ENCODE measurements at places on chromosomes 13 and 19.

DNA sequence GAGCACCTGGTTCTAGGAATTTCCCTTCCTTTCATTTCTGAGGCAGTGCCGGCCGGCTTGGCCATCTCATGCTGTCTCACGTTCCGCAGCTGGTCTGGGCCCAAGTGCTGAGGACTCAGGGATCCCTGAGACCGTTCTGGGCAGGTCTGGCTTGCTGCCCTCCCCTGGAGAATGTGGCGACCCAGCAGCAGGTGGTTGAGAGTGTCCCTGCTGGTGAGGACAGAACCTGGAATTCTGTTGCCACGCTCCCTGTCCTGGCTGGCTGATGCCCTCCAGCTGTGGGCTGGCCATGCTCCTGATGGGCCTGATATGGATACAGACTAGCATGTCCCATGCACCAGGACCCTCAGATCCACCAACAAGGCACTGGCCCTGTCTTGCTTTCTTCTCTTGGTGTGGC, 114.0 kb upstream of the C1QTNF9B start:
- DNase-seq: no peak

GRCh38 chr13:46953941-46954340, 57.1 kb upstream of the HTR2A start:
- no peak for DNase-seq

DNA sequence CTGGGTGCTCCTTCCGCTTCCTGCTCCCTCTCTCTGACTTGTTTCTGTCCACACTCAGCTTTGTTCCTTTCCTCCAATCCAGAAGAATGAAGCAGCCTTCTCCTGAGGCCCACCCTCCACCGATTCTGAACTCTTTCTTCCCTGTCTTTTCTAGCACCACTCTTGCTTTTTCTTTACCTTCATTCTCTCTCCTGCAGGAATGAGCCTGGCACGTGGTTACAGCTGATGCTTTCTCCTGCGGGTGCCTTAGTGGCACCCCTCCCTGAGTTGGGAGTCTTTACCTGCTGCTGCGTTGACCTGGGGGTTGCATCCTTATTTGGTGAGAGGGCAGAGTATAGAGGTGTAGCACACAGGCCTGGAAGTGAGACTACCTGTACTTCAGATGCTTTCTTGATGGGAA, 6.2 kb downstream of the UBAC2 start:
- no peak for DNase-seq

DNA sequence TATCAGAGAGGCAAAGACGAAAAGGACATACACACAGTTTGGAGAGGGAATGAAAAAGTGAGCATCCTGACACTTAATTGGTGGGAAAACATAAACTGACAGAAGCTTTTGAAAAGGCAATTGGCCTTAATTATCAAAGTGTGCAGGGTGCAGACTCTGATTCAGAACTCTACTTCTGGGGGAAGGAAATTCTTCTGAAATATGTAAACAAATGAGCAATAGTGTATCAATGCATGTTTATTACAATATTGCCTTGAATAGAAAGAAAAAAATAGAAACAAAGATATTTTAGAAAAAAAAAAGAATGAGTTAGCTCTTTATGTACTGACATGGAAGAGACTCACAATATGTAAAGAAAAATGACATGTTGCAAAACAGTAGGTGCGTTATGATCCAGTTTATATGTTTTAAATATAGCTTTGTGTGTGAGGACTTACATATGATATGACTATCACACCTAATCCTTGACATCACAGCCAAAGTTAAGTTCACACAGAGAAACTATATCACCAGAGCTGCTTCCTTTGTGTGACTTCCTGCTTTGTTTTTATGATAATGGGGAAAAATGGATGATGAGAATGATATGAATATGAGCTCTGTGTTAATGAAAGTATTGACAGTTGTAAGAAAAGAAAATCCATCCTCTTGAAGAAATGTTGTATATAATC, 182.4 kb downstream of the KCTD12 start:
- no peak for DNase-seq

- no peak for DNase-seq
Measured at GRCh38 chr13:96397807-96398206, 307.9 kb downstream of the HS6ST3 start.

GRCh38 chr13:39787086-39787487, 131.6 kb downstream of the COG6 start:
- DNase-seq: no peak

- DNase-seq: no peak
Measured at GRCh38 chr13:21139374-21139773, 37.0 kb downstream of the SKA3 start.

DNA sequence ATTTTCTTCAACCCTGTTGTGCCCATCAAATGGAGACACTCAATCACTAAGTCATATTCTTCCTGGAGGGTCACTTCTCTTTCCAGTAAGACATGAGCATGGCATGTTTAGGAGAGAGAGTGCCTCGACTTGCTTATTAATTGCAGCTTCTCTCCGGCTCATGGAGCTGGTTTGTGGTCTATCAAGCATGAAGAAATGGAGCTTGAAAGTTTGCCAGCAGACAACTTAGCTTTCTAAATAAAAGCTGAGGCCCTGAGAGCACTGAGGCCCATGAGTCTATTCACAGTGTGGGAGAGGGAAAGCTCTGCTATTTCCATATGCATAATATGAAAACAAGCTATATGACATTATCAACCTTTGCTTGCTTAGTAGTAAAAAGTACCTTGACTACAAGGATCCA, 378.5 kb downstream of the FGF9 start:
- no peak for DNase-seq

GRCh38 chr13:74273581-74273980, 139.4 kb upstream of the KLF12 start:
- DNase-seq: no peak

DNA sequence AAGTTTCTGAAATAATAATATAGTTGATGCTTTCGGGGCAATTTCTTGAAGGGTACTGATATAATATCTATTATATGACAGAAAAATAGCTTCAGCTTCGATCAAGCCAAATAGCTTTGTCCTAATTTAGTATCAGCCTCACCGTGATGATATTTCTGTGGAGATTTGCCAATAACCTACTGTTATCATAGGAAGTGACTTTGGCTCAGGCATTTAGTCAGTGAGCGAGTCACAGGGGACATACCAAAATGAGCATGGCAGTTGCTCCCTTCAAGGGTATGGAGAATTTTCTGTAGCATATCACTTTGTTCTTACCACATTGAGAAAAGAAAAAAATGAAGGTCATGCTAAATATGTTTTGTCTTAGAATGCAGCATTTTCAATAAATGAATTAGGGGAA, 767.6 kb upstream of the SLITRK1 start:
- DNase-seq: no peak

DNA sequence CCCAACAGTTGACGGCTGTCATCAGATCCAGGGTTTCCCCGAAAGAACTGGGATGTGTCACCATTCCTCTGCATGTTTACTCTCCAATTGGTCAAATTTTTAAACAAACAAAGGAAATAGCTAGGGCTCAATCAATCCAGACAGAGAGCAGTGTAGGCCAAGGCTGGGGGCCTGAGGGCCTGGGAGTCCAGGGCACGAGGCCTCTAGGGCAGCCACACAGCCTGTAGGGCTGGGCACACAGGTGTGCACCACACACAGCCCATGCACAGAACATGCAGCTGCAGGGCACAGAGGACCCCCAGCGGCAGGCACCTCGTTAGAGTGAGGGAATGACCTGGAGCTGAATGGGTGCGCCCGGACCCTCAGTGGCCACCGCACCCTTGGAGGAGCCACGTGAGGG, 9.5 kb downstream of the MIER2 start:
- DNase-seq: no peak

DNA sequence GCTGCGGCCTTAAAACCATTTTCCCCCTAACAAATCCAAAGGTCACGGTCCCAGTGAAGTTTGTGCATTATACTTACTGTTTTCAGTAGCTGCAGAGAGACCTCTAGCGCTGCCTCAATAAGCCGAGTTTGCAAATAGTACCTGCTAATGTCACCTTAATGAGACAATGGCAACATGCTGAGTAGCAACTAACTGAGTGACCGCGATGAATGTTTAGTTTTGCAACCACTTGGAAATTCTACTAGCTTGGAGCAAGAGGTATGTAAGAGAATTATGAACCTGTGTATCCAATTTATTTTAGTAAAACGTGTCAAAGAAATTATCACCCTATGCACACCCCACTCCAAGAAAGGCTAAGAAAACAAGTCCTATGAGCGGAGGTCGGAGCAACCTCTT, 1.2 kb downstream of the KPNA3 start:
- DNase-seq: no peak

DNA sequence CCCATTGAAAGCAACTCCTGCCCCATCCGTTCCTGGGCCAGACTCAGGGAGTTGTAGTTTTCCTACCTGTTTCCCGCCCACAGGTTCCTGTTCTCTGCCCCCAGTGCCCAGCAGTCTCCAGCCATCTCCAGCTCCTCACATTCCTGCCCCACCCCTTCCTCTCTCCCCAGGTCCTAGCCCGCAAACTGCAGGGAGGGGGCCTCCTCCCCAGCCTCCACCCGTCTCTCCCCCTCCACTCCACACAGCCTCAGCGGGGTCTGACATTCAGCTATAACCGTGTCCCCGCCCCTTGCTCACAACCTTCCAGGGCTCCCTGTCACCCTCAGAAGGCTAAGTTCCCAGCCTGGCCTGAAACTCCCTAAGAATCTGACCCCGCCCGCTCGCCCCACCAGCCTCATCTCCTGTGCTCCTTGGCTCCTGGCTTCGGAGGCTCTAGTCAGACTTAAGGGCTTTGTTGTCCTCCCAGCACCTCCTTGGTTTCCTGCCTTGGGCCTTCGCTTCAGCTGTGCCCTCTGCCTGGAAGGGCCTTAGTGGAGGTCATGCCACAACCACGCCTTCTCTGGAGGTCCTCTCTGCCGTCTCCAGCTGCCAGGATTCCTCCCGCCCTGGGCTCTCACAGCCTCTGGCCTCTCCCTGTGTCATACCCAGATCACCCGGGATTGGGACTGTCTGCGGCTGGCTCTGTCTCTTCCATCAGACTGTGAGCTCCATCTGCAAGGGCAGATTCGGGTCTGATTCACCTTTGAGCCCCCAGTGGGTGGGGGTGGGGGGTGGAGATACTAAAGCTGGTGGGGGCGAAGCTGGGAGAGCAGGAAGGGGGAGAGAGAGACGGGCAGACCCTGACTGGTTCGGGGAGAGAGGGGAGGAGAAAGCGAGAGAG, 5.1 kb upstream of the SPACA6 start:
- peak; percentile 34 for DNase-seq

DNA sequence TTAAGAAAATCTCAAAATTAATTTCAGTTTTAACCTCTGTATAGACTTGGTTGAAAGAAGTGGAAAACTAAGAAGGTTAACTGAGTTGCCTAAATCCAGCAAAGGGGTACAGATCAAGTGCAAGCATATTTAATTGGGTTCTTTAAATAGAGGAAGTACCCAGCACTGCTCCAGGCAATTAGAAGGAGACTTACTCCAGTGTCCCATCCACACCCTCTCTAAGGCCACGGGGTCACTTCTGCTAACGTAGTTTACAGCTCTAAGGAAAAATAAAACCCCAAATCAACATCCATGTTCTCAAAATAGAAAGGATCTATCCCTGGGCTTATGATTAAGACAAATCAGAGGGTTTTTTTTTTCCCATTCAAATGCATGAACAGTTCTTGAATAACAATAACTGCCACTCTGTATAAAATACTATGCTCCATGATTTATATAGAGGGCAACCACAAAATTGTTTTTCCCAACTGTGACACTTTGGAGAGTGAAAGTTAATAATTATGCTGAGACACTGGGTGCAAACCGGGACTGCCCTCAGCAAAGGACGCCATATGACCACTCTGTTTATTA, 4.6 kb downstream of the FRY start:
- no peak for DNase-seq

- DNase-seq: no peak
Measured at GRCh38 chr13:39836038-39836437, 180.6 kb downstream of the COG6 start.

DNA sequence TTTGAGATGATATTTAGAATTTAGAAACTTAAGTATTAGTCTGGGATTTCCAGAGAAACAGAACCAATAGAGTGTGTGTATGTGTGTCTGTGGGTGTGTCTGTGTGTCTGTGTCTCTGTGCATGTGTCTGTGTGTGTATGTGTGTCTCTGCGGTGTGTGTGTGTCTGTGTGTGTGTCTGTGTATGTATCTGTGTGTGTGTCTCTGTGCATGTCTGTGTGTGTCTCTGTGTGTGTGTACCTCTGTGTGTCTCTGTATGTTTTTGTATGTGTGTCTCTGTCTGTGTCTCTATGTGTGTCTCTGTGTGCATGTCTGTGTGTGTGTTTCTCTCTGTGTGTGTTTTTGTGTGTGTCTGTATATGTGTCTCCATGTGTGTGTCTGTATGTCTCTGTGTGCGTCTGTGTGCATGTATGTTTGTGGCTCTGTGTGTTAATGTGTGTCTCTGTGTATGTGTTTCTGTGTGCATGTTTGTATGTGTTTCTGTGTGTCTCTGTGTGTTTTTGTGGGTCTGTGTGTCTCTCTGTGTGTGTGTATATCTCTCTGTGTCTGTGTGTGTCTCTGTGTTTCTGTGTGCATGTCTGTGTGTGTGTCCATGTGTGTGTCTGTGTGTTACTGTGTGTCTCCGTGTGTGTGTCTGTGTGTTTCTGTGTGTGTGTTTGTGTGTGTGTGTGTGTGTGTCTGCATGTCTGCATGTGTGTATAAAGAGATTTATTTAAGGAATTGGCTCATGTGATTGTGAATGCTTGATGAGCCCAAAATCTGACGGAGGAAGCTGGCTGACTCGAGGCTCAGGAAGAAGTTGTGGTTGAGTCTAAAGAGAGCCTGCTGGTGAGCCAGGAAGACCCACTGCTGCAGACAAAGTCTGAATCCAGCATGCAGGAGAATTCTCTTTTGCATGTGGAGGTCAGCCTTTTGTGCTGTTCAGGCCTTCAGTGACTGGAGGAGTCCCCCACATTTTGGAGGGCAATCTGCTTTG, 22.2 kb downstream of the GPR42 start:
- no peak for DNase-seq

DNA sequence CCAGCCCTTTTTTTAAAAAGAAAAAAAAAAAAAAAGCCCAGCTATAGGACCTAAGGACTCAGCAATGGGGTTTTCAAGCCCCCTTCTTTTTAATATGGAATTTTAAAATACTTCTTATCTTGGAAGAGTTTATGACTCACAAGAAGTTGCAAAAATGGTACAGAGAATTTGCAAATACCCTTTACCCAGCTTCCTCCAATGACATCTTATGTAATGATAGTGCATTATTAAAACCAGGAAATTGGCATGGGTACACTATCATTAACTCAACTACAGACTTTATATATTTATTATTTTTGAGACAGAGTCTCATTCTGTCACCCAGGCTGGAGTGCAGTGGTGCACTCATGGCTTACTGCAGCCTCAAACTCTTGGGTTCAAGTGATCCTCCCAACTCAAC, 16.1 kb downstream of the TMEM38A start:
- no peak for DNase-seq

- DNase-seq: no peak
Measured at GRCh38 chr19:50310759-50311465, 18.3 kb downstream of the KCNC3 start.

GRCh38 chr19:40464059-40465024, 1.2 kb downstream of the BLVRB start:
- DNase-seq: peak; percentile 65

Measured in GM04503 (cell line).